ENCODE measurements at places on chromosomes 7 and 10.

- peaks cover 5% of the 10 kb centered on the region for H3K4me1 ChIP-seq
- no peaks in the 10 kb centered on the region for H3K36me3 ChIP-seq
- H3K4me3 ChIP-seq, result no peak overlapping the region
- H3K27me3 ChIP-seq, result no peaks in the 10 kb centered on the region
- H3K27ac ChIP-seq, result no peak overlapping the region
Observed at GRCh38 chr7:129401967-129402860, 32.0 kb upstream of the STRIP2 start.

DNA sequence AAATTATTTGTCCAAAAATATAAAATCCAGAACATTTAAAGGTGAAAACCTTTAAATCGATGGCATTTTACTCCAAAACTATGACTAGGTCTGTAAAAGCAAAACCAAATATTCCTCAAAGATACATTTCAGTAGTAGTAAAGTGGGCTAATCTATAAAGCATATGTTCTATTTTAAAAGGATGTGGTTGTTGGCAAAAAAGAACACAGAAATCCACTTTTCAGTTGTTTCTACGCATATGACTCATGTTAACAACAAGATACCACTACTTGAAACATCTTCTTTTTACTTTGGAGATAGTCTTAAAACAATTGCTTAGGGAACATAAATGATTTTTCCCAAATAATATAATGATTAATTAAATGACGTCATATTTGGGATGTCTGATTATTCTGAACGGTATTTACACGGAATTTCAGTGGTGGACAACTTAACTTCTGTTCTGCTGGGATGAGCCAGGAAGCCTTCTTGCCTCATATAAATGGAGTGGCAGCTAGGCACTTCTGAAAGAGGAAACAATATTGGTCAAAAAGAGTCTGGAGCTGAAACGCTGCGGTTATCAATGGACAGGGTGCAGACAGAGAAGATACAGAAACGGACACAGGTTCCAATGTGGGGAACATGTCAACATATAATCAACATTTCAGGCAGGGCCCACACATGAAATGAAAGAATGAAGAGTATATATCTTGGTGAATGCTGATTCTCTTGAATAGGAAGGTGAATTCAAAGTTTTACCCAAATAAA is 78.5 kb downstream of the ETV1 start:
- H3K4me3 ChIP-seq, result no peak overlapping the region
- H3K27ac ChIP-seq, result no peak overlapping the region
- peaks cover 2% of the 10 kb centered on the region for H3K27me3 ChIP-seq
- no peaks in the 10 kb centered on the region for H3K36me3 ChIP-seq

DNA sequence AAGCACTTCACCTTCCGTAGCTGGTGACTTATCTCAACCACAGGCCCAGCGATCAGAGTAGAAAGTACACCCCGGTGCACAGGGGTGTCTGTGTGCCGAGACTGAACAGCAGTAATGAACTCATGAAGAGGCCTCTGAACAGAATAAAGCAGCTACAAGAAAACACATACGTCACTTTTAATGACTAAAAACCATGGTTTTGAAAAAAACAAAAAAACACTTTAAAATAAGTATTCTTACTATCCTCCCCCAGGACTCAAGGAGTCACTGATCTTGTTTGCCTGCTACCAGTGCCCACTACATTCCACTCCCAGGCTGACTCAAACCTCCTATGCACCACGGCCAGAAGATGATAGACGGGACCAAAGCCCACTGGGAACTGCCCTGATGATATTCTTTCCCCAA is 53.8 kb downstream of the NCAPG2 start:
- no peak for DNase-seq
- H3K4me1 ChIP-seq, result no peaks in the 10 kb centered on the region
- H3K27me3 ChIP-seq, result no peaks in the 10 kb centered on the region
- no peak overlapping the region for H3K4me3 ChIP-seq

GRCh38 chr7:50513166-50513871 is 51.9 kb downstream of the DDC start:
- H3K4me3 ChIP-seq, result no peak overlapping the region
- no peak overlapping the region for H3K27ac ChIP-seq
- DNase-seq, result no peak
- peaks cover 6% of the 10 kb centered on the region for H3K36me3 ChIP-seq
- no peaks in the 10 kb centered on the region for H3K27me3 ChIP-seq

DNA sequence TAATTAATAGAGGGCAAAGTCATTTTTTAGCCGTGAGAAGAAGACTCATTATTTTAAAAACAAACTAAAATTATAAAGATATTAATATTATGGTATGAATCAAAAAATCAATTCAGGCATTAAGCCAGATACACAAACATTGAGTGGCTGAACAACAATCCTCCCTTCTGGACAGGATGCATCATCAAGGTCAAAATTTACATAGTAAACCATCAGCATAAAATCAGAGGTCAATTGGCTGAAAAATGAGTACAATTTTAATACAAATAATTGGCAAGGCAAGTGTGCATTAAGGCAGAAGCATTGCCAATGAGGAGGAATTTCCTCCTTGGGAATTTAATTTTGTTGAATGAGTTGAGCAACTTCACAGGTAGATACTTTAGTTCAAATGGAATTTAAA is 108.2 kb downstream of the PCLO start:
- DNase-seq, result no peak
- H3K4me3 ChIP-seq, result no peak overlapping the region
- H3K36me3 ChIP-seq, result no peaks in the 10 kb centered on the region
- no peaks in the 10 kb centered on the region for H3K4me1 ChIP-seq
- no peaks in the 10 kb centered on the region for H3K27me3 ChIP-seq
